ENCODE measurements at places on chromosomes 5 and 9. TPM values are rescaled to one million over a fixed set of nuclear protein-coding genes. Genes with fewer than 3 reads are reported as not detected.

DNA sequence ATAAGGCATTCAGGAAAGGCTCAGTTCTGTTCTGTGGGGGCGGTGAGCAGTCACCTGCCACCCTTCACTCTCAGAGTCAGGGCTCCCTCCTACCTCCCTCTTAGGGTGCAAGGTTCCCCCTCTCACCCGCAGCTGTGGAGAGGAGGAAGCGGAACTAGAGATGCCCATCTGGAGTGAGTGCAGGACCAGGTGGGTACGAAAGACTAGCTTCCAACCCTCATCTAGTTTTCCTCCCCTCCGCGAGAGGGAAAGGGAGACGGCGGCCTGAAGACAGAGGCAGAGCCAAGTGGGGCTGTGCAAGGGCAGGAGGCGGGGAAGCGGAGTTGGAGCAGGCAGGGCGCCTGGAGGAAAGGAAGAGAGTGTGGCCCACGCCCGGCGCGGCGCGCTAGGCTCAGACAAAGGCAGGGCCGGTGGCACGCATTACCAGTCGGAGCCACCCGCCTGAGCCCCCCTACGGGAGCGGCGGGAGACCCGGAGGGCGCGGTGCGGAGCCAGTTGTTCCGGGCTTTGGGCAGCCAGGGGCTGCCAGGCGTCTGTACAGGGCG is 7.3 kb downstream of the PRR7 start:
- H3K4me1 ChIP-seq, result peaks cover 7% of the 10 kb centered on the region
- H3K4me3 ChIP-seq, result peak overlapping the region; percentile 80
- DNase-seq, result no peak
- peaks cover 3% of the 10 kb centered on the region for H3K36me3 ChIP-seq

DNA sequence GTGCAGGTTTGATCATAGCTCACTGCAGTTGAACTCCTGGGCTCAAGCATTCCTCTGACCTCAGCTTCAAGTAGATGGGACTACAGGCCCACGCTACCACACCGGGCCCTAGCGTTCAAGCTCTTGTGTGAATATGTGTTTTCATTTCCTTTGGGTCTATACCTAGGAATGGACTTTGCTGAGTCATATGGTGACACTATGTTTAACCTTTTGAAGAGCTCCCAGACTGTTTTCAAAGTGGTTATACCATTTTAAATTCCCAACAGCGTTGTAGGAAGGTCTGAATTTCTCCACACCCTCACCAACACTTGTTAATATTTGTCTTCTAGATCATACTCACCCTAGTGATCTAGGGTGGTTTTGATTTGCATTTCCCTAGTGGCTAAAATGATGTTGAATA is 33.5 kb downstream of the FAF2 start:
- DNase-seq, result no peak
- no peaks in the 10 kb centered on the region for H3K27me3 ChIP-seq
- no peak overlapping the region for H3K4me3 ChIP-seq
- H3K36me3 ChIP-seq, result peaks cover 4% of the 10 kb centered on the region
- H3K4me1 ChIP-seq, result no peaks in the 10 kb centered on the region
- no peak overlapping the region for H3K27ac ChIP-seq

- H3K4me3 ChIP-seq, result no peak overlapping the region
- H3K27me3 ChIP-seq, result peaks cover 2% of the 10 kb centered on the region
- no peak overlapping the region for H3K27ac ChIP-seq
- no peaks in the 10 kb centered on the region for H3K36me3 ChIP-seq
- DNase-seq, result no peak
Measured at GRCh38 chr5:146327989-146328388, 10.7 kb upstream of the POU4F3 start.

GRCh38 chr9:133429641-133430161 is 7.5 kb downstream of the ADAMTS13 start:
- peaks cover 2% of the 10 kb centered on the region for H3K4me1 ChIP-seq
- peaks cover 4% of the 10 kb centered on the region for H3K27me3 ChIP-seq
- H3K36me3 ChIP-seq, result peaks cover 4% of the 10 kb centered on the region
- no peak overlapping the region for H3K27ac ChIP-seq
- DNase-seq, result peak; percentile 75

- DNase-seq, result no peak
- H3K4me3 ChIP-seq, result no peak overlapping the region
- no peak overlapping the region for H3K27ac ChIP-seq
Measured at GRCh38 chr5:160966921-160967320, 114.9 kb upstream of the ATP10B start.

The DMRT3 gene
- not detected for total RNA-seq

- peaks cover 4% of the 10 kb centered on the region for H3K36me3 ChIP-seq
- peaks cover 11% of the 10 kb centered on the region for H3K27me3 ChIP-seq
- no peak overlapping the region for H3K4me3 ChIP-seq
- H3K27ac ChIP-seq, result no peak overlapping the region
- DNase-seq, result peak; percentile 71
- peaks cover 21% of the 10 kb centered on the region for H3K4me1 ChIP-seq
Measured at GRCh38 chr5:139698490-139699146, 50.5 kb downstream of the CXXC5 start.

DNA sequence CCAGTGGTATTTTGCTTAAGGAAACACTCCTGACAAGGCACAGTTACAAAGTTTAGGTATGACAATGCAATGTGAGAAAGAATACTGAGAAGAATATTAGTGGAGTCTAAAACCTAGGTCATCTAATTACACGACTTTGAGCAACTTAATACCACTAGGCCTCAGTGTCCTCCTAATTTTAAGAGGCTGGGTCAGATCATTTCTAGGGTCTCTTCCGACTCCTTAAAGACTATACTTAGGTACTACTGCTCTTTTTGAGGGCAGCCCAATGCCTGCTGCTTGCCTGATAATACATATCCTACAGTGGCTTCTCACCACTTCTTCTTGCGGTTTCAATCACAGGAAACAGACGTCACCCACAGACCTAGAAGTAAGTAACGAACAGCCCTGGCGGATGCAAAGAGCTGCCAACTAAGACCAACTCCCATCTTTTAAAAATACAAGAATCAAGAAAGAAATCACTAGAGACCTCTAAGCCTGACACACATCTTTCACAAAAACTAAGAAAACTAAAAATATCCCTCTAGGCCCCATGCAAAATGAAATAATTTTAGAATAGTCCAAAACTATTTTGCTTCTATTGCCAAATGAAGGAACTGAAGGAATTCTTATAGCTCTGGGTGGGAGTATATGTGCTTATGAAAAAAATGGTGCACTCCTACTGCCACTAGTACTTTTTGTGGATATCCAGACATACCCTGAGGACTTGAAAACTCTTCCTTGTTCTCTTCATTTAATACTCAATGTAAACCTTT is 13.1 kb downstream of the DIAPH1 start:
- H3K27me3 ChIP-seq, result peaks cover 2% of the 10 kb centered on the region
- H3K4me3 ChIP-seq, result peak overlapping the region; percentile 73
- peaks cover 33% of the 10 kb centered on the region for H3K4me1 ChIP-seq
- peak; percentile 36 for DNase-seq
- H3K36me3 ChIP-seq, result peaks cover 8% of the 10 kb centered on the region

The PCDHA12 gene
- 9.7 TPM for total RNA-seq

DNA sequence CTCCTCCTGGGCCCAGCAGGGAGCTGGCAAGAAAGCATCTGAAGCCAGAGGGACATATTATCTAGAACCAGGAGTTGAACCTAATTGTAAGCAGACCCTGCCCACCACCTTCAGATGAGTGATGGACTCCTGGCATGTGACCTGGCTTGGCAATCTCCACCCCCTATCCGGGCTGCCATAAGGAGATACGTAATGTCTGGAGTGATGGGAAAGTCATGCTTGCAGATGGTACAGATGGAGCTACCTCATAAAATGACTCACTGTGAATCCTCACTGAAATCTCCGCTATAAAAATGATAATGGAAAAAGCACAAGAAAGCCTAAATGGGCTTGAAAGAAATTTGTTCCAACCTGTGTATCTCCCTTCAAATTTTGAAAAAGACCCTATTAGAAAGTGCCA is 157.5 kb downstream of the DMRT2 start:
- H3K4me1 ChIP-seq, result no peaks in the 10 kb centered on the region
- peaks cover 2% of the 10 kb centered on the region for H3K27me3 ChIP-seq
- DNase-seq, result no peak
- no peak overlapping the region for H3K27ac ChIP-seq

- no peaks in the 10 kb centered on the region for H3K27me3 ChIP-seq
- H3K4me1 ChIP-seq, result no peaks in the 10 kb centered on the region
- H3K27ac ChIP-seq, result no peak overlapping the region
- no peaks in the 10 kb centered on the region for H3K36me3 ChIP-seq
- no peak for DNase-seq
Measured at GRCh38 chr5:35393901-35394300, 163.6 kb upstream of the PRLR start.

DNA sequence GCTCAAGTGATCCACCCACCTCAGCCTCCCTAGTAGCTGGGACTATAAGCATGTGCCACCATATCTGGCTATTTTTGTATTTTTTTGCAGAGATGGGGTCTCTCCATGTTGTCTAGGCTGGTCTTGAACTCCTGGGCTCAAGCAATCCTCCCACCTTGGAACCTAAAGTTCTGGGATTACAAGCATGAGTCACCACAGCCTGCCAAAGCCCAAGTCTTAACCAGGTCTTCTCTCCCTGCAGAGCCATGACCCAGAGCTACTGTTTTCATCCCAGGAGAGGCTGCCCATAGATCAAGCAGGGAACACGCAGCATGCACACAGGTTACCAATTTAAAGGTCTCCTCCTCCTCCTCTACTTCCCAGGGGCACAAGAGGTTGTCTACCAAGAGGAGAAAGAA is 29.7 kb downstream of the PCDHGC5 start:
- peaks cover 48% of the 10 kb centered on the region for H3K36me3 ChIP-seq
- peaks cover 8% of the 10 kb centered on the region for H3K27me3 ChIP-seq
- H3K4me1 ChIP-seq, result peaks cover 70% of the 10 kb centered on the region
- no peak overlapping the region for H3K4me3 ChIP-seq

DNA sequence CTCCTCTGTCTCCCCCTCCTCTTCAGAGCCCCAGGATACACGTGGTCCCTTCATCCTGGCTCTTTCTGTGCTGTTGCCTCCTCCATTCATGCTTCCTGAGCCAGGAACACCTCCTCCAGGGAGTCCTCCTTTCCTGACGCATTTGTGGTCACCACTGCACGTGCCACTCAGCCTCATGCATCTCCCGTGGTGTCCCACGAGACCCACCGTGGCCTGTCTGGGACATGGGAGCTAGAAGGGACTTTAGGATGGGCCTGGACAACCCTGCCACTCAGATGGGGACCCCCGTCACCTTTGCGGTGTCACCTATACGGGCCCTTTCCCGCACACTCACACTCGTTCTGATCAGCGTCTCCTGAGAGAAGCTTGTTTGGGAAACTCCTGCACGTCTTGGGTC is 6.7 kb downstream of the GLIPR2 start:
- peaks cover 7% of the 10 kb centered on the region for H3K4me1 ChIP-seq
- H3K27ac ChIP-seq, result no peak overlapping the region
- no peak for DNase-seq
- peaks cover 19% of the 10 kb centered on the region for H3K27me3 ChIP-seq

DNA sequence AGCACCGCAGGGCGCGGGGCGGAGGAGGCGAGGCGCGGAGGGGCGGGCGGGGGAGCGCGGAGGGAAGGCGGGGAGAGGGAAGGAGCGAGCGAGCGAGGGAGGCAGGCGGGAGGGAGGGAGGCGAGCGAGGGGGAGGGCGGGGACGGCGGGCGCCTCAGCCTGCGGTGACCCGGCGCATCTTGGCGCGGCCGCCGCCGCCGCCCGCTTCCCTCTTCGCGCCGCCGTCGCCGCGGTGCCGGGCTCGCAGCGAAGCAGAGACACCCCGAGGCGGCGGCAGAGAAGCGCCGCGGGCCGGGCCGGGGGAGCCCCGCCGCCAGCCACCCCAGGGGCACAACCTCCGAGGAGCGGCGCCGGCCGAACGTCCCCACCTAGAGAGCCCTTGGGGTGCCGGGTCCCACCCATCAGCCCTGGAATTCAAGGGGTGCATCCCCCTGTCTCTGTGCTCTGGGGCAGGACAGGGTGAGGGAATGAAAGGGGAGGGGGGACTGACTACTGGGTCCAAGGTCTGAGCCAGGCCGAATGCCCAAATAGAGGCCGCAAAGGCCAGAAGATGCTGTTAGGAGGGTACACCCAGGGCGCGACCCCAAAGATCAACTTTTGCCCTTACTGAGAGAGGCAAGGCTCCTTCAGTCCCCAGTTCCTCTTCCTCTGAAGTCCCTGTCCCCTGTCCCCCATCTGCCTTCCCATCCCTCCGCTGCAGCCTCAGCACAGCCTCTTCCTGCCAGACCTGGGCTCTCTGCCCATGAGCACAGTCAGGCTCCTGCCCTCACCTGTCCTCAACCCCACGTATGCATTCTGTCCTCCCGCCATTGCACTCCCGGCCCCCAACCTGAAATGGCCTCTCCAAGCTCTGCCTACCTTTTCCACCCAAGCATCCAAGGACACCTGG is at the start of gene ADAMTS2:
ADAMTS2 (minus strand) TSS at position 29 of the 889 bp plus-strand sequence. CDS start 133 bp downstream, outside the sequence.
- peaks cover 37% of the 10 kb centered on the region for H3K27me3 ChIP-seq
- H3K27ac ChIP-seq, result no peak within 1 kb of the TSS
- H3K4me1 ChIP-seq, result peaks cover 17% of the 10 kb centered on the region
- peak within 1 kb of the TSS; percentile 79 for H3K4me3 ChIP-seq
- no peak for DNase-seq
- peaks cover 17% of the 10 kb centered on the region for H3K36me3 ChIP-seq
